Astrocyte of the spinal cord (primary cell): ENCODE measurements at places on chromosomes 5 and 9.

- DNase-seq, result peak; percentile 18
Measured at GRCh38 chr5:68053202-68053601, 162.4 kb upstream of the PIK3R1 start.

DNA sequence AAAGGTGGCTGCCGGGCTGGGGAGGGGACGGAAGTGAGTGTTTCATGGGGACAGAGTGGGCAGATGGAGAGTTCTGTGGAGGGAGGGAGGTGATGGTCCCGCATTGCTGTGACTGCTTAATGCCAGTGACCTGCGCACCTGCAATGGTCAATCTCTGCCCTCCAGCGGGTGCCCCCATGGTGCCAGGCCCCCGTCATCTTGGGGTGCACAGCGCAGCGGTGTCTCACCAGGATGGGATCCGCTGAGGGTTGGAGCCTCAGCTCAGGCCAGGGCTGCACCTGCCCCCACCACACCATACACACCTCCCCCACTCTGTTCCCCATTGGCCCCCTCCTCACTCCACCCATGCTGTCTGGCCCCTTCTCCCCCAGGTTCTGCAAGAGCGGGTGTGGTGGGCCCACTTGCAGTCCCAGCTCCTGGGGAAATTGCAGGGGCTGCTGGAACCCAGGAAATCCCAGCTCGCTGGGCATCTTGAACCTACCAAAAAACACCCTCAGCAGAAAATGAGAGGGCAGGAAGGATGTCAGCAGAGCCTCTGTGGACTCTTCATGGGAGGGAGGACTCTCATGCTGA is 12.1 kb upstream of the CAMSAP1 start:
- DNase-seq, result no peak

DNA sequence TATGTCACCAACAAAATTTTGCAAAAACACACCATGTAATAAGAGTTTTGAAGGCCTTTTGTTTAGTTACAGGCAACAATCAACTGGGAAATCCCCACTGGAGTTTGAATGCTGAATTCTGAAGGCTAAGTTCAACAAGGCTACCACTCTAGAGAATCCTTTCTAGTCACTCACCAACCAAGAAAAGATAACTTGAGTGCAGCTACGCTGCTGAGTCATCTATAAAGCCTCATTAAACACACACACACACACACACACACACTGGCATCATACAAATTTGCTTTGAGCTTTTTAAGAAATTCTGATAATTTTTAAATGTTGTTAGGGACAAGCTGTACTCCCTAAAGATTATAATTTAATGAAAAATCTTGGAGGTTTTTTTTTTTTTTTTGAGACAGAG is 219.6 kb downstream of the DENND1A start:
- DNase-seq, result peak; percentile 82

- peak; percentile 78 for DNase-seq
Measured at GRCh38 chr5:159764283-159765134, 151.8 kb upstream of the ADRA1B start.

DNA sequence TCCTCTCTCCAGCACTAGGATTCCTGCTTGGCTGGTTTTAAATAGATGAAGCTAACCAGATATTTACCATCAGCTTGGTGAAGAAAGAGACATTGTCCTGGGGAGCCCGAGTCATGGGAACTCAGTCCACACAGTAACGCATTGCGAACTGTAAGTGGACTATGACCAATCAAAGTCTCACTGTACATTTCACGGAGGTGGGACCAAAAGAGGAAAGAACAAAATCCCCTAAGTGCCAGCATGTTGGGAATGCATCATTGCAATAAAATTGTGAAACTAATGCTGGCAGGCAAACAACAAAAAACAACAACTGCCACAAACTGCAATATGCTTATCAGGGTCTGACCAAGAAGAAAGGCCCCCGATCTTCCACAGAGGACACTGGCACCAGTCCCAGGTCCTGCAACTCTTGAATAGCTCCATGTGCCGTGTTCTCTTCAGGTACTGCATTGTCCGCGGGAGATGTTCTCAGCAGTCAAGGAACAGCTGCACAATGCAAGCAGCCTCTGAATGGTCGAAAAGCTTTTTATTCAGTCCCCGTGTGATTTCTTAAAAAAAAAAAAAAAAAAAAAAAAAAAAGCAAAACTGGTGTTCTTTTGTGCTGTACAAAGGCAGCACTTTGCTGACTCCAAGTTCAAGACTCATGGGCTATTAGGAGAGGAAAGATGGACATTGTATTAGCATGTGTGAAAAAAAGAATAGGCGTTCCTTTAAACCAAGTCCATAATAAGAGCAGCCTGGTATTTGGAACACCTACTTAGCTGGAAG is 38.1 kb downstream of the SEMA6A start:
- DNase-seq, result no peak

GRCh38 chr9:92299116-92299515 is 5.6 kb upstream of the IARS1 start:
- no peak for DNase-seq

GRCh38 chr9:121818016-121818661 is 166.7 kb downstream of the DAB2IP start:
- no peak for DNase-seq

DNA sequence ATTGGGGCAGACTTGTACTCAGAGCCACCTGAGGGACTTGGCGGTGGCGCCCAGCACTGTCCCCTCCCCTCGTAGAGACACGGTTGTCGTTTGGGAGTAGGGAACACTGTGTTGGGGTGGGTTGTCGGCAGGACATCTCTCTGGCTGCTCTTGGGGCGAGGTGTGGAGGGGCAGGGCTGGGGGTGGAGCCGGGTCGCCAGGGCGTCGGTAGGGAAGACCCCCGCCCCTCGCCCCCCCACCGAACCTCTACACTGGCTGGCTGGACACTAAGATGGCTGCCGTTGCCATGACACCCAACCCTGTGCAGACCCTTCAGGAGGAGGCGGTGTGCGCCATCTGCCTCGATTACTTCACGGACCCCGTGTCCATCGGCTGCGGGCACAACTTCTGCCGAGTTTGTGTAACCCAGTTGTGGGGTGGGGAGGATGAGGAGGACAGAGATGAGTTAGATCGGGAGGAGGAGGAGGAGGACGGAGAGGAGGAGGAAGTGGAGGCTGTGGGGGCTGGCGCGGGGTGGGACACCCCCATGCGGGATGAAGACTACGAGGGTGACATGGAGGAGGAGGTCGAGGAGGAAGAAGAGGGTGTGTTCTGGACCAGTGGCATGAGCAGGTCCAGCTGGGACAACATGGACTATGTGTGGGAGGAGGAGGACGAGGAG is 778 bp downstream of the TRIM41 start:
- no peak for DNase-seq

DNA sequence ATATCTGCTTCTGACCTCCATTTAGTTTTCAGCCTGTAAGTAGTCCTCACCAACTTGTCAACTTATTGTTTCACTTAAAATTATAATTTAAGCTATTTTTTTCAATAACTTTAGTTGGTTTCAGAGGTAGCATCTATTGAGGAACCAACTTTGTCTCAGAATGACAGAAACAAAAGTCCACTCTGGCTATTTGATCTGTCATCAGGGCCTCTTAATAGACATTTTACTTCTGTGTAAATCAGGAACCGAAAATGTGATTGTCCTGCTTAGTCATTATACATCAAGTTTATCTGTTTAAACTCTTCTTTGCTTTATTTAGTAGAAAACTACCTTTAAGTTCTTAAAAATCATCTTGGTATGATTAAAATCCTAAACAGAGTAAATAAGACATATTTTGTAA is 820.8 kb upstream of the EDIL3 start:
- no peak for DNase-seq

DNA sequence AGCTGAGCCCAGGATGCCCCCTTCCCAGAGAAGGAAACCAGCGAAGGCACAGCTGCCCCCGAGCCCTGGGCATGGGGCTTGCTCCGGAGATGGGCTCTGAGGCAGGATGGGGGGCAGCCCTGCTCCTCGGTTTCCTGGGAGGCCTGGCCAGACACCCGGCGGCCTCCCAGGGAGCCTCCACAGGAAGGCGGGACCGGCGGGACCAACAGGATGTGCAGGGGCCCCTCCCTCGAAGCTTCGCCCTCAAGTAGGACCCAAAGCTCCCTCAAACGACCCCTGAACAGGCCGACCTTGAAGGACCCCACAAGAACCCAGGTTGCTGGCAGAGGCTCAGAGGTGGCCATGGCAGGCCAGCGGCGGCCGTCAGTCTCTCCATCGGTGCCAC is 11.7 kb downstream of the EXD3 start:
- DNase-seq, result no peak

DNA sequence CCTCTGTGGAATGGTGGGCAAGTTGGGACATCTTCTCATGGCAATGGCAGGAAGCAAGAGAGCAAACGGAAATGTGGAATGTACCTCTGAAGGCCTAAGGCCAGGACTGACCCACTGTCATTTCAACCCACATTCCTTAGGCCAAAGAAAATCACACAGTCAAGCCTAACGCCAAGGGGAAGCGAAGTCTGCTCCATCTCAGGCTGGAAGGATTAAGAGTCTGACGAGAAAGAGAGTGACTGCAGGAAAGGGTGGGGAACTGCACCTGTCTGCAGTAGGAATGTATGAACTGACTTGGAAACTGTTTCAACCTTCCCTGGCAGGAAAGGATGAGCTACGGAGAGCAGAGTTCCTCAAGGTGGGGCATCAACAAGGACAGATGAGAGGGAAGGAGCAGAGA is 90.2 kb upstream of the TAS2R1 start:
- DNase-seq, result no peak

GRCh38 chr5:74041913-74042312 is 415.9 kb downstream of the ARHGEF28 start:
- DNase-seq, result no peak

GRCh38 chr5:97019435-97020117 is 83.7 kb downstream of the LNPEP start:
- peak; percentile 56 for DNase-seq

DNA sequence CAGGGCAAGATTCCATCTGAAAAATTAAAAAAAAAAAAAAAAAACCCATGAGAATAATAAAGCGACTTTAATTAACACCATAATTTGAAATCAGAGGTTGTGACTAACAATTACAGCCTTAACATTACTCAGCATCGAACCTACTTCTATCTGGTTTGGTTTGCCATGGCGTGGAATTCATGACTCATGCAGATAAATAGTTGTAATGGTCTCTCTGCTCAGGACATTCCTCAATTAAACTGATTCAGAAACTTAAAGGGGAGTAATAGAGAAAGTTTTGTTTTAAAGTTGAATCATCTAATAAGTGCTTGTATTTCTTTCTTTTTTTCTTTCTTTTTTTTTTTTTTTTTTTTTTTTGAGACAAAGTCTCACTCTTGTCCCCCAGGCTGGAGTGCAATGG is 135.5 kb downstream of the SPATA31D1 start:
- peak; percentile 83 for DNase-seq

- DNase-seq, result no peak
Measured at GRCh38 chr5:133663397-133664054, 51.2 kb upstream of the FSTL4 start.

DNA sequence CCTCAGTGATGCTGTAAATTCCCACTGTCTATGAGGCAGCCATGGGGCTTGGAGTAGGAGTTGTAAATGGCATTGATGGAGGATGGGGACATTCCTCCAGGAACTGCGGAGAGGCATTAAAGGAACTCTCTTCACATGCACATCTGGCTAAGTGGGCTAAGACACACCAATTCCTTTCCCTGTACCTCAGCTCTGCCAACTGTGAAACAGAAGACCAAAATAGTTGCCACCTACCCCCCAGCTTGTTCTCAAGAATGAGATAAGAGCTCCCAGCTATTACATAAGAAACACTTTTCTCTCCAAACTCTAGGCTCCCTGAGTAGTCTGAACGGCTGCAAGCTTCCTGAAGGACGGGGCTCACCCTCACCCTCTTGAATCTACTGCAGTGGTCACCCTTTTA is 144.6 kb upstream of the SLC30A5 start:
- DNase-seq, result no peak

GRCh38 chr9:130609163-130609562 is 29.8 kb downstream of the FUBP3 start:
- DNase-seq, result no peak

- DNase-seq, result no peak
Measured at GRCh38 chr5:139900546-139901250, 105.1 kb downstream of the PSD2 start.

- peak; percentile 67 for DNase-seq
Measured at GRCh38 chr5:150589862-150590601, 50.4 kb upstream of the SYNPO start.

- DNase-seq, result no peak
Measured at GRCh38 chr5:141495453-141495811, 6.6 kb downstream of the PCDHGC5 start.

DNA sequence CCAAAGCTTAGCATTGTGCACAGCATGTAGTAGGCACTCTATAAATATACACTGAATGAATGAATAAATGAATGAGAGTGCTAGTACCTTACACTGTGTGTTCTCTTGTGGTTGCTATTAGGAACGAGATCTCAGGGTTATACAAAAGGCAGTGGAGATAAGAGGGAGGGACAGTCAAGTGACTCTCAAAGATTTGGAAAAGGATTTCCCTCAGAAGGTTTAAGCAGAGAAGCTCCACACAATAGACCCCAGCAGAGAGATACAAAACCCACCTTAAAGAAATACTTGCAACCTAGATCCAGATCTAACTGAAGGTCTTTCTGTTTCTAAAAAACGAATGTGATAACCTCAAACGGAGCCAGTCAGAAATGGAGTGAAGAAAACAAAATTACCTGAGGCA is 11.8 kb upstream of the EFNA5 start:
- no peak for DNase-seq

DNA sequence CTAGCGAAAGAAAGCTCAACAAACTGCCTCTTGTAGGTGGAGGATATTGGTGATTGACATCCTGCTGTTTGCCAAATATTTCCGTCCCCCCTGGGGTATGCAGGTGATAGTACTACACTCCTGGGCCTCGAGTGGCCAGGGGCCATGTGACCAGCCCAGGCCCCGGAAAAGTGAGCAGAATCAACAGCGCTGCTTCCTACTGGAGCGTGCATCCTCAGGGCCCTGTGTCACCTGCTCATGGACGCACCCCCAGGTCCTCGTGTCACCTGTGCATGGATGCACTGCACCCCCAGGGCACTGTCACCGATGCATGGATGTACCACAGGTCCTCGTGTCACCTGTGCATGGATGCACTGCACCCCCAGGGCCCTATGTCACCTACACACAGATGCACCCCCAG is 43.8 kb downstream of the ADAMTS16 start:
- no peak for DNase-seq

DNA sequence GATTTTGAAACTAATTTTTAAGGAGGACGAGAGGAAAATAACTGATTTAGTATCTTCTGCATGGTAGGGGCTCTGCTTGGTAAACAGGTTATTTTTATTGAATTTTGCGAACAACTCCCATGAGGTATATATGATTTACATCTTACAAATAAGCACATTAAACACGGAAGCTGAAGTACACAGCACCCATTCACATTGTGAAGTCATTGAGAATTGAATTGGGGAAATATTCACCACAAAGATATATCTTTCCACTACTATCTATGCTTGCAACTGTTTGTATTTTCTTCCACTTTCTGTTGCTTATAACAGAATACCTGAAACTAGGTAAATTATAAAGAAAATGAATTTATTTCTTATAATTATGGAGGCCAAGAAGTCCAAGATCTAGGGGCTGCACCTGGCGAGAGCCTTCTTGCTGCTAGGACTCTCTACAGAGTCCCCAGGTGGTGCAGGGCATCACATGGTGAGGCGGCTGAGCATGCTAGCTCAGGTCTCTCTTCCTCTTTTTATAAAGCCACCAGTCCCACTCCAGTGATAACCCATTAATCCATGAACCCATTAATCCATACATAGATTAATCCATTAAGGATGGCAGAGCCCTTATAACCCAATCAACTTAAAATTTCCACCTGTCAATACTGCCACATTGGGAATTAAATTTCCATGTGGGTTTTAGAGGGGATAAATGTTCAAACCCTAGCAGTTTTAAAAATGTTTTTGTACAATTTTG is 79.0 kb upstream of the ZNF608 start:
- no peak for DNase-seq
